NCI-H345 (cell line): ENCODE measurements at places on chromosomes 6 and 20.

- no peak for DNase-seq
Observed at GRCh38 chr20:7010527-7010926, 243.0 kb downstream of the BMP2 start.

- DNase-seq: no peak
Observed at GRCh38 chr6:17280552-17281090, 540 bp upstream of the RBM24 start.

- DNase-seq: no peak
Observed at GRCh38 chr6:151488226-151488625, 5.6 kb upstream of the CCDC170 start.

DNA sequence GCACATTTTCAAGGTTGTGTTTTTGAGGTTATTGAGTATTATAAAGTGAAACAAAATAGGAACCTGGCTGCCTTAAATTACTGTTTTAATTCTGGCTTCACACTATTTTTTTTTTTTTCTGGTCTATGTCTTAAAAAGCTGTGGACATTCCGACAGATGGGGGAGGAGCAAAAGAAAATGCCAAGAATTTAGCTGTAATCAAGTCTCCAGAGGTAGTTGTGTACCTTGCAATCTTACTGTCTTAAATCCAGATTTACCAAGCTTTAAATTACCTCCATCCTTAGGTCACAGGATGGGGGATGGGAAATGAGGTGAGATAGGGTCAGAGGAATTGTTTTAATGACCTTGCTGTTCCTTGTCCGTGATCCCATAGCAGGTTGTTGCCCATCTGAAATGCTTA lies 182.8 kb downstream of the UTRN start:
- no peak for DNase-seq

- no peak for DNase-seq
Observed at GRCh38 chr20:40336533-40336932, 352.5 kb downstream of the MAFB start.

DNA sequence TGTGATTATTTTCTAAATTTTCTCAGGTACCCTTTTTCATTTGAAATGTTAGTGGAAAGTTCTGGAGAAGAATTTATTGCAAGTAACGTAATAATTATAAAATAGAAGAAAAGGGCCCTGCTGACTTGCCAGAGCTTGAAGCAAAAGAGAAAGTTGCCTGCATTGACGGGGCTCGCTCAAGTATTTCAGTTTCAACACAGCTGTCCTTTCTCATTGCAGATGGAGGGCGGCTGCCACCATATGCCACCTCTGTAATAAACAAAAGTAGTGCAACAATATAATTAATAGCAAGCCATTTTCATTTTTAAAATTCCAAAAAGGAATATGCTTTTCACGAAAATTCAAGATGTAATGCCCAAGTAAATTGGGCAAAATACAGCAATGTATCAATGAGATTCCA lies 246.2 kb downstream of the PACRG start:
- DNase-seq: no peak

GRCh38 chr20:50318710-50319109 lies 128.1 kb downstream of the CEBPB start:
- no peak for DNase-seq

DNA sequence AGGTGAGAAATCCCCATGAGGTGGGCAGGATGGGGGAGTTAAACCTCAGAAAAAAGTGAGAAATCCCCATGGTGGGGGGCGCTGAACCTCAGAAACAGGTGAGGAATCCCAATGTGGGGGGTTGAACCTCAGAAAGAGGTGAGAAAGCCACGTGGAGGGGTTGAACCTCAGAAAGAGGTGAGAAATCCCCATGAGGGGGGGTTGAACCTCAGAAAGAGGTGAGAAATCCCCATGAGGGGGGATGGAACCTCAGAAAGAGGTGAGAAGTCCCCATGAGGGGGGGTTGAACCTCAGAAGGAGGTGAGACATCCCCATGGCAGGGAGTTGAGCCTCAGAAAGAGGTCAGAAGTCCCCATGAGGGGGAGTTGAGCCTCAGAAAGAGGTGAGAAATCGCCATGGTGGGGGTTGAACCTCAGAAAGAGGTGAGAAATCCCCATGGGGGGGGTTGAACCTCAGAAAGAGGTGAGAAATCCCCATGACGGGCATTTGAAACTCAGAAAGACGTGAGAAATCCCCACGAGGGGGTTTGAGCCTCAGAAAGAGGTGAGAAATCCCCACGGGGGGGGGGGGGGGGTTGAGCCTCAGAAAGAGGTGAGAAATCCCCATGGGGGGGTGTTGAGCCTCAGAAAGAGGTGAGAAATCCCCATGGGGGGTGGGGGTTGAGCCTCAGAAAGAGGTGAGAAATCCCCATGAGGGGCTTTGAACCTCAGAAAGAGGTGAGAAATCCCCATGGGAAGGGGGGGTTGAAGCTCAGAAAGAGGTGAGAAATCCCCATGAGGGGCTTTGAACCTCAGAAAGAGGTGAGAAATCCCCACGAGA lies 14.3 kb upstream of the GOPC start:
- no peak for DNase-seq

GRCh38 chr20:57897156-57897874 lies 187.5 kb upstream of the PMEPA1 start:
- no peak for DNase-seq

DNA sequence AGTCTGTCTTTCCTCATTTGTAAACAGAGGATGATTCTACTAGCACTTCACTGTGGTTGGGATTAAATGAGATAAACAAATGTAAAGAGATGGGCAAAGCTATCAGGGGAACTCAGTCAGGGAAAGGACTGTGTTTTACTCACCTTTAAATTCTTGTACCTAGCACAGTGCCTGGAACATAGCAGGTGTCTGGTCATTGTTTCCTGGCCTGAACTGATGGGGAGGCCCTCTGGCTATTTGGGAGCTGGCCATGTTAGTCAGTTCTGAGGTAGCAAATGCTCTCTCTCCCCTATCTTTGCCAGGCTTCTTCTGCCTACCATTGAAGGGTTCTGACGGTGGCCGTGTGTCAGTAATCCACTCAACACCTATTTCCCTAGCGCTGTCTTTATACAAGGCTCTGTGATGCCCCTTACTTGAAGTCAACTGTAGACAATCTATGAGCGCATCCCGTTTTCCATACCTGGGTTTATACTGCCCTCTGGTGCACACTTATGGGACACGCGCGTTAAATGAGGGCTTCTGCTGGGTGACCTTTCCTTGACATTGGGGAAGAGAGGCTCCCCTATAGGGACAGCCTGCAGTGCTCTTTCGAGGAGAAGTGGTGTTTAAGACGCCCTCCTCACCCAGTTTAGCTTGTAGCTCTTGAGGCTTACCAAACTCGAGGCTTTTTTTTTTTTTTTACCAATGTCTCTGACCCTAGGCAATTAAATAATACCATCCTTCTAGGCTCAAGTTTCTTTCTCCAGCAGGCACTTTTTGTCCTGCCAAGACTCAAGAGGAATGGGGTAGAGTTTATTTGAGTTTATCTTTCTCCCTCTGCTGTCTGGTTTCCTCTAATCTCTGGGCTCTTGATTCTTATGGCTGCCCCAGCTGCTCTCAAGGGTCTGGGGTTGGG lies 4.0 kb upstream of the SPATS1 start:
- DNase-seq: peak; percentile 64

DNA sequence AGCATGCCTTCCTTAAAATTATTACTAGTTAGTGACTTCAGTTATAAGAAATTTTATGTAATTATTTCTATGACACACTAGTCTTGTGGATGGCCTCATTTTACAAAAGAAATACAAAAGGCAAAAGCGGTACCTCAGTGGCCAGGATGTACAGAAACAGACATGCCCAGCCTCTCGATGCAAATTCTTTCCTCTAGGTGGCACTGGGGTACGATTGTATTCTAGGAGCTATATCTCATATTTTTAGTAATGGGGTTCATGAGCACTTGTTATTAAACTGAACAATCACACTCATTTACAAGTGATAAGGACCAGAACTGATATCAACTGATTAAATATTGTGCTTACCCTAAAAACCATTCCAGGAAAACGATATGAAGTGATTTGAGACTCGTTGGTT lies 59.8 kb downstream of the SOD2 start:
- no peak for DNase-seq

DNA sequence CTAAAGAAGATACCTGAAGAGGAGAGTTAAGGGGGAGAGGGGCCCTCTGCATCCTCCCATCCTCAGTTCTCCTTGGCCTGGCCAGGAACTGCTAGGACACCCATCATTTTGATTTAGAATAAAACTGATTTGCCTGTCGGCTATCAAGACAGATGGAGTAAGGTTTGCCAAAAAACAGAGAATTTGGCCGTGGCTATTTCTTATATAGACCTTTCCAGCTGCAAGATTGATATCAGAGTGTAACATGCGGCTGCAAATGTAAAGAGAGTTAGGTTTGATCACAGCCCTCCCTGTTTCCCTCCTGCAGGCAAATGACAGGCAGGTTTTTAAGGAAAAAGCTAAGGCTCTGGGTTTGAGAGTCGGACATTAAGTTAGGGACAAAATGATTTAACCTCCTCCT lies 226.6 kb upstream of the TAB2 start:
- no peak for DNase-seq

DNA sequence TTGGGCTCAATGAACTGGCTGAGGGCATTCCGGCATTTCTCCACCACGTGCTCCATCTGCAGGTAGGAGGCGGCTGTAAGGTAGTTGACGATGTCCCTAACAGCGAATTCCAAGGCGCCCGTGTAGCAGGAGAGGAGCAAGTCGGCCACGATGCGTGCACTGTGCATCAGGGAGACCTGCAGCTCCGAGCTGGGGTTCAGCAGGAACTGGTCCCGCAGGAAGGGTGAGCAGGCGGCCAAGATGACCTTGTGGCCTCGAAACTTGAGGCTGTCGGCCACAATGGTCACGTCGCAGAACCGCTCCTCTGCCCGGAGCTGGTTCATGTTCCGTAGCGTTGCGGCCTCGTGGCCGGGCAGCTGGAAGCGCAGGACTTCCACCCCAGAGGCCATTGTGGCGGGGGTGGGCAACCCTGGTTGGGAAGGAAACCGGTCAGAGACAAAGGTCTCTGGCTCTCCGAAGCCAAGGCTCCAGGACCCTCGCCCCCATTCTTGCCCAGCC lies 920 bp downstream of the ZBTB12 start:
- DNase-seq: no peak

- peak; percentile 78 for DNase-seq
Observed at GRCh38 chr6:3118353-3119039, at the start of gene BPHL. BPHL (plus strand) TSS chr6:3118711; CDS start chr6:3118741, 30 bp downstream.

GRCh38 chr6:109091314-109092024 lies 3.2 kb downstream of the SESN1 start:
- no peak for DNase-seq

- no peak for DNase-seq
Observed at GRCh38 chr6:12923644-12924235, 207.2 kb downstream of the PHACTR1 start.

DNA sequence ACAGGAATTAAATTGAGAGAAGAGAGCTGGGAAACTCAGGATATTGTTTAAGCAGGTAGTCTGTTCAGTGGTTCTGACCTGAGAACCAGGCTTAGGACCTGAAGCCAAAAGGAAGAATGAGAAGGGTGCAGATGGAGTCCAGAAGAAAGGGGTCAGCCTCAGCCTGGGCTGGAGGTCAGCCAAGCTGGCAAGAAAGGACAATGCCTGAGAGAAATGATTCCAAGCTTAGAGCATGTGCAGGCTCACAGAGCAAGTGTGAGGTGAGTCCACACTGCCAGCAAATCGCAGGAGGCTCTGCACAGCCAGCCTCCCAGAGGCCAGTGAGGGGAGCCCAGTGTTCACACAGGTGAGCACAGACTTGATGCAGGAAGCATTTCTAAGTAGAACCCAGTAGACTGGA lies 47.3 kb downstream of the DAAM2 start:
- no peak for DNase-seq

DNA sequence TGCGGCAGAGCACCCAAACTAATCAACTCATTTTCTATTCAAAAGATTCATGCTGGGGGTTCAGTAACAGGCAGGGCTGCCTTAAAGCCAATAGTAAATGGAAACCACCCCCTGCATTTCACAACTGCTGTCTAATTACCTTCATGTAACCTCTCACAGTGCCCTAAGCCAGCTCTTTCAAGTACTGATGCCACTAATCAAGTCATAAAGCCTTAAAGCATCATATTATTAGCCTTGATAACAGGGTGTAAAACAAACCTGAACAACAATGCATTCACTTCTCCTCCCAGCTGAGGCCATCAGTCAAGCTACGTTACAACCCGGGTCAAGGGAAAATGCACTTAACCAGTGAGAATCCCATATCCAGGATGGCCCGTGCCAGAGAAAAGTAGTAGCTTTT lies 33.0 kb downstream of the TRERF1 start:
- DNase-seq: no peak

DNA sequence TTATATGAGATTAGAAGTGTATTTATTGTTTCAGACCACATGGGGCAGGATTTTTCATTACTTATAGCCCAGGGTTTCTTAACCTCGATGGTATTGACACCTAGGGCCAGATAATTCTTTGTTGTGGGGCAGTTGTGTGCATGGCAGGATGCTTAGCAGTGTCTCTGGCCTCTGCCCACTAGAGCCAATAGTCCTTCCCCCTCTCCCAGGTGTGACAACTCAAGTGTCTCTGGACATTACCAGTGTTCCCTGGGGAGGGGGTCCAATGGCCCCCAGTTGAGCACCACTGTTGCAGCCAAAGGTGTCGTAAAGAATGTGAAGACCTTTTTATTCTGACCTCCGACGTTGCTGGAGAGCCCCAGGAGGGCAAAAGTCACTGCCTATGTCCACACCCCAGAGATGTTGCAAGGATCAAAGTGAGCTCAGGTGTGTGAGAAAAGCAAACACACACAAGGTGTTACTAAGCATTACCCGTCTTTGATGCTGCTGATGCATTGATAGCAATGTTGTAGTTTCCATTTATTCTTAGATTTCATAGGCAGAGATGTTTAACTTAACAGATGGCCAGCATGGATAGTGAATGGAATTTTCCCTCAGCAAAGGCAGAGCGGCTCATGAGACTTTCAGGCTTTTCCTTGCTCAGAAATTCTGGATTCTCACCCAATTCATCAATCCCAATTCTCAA lies 22.2 kb downstream of the BANF2 start:
- DNase-seq: no peak

DNA sequence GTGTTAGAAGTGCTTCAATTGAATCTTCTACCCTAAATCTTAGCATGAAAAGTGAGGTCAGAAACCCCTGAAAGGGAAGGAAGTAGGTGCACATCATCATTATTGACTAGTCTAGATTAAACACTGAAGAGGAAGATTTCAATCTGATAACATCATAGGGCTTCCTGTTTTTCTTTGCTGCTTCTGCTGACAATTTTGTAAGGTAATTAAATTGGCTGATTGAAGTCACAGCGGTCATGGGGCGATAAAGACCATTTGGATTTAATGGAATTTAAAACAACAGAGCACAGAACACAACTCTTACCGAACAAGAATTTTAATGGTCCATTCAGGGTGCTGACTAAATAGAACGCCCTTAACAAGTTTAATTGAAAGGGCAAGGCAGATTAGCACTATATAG lies 11.3 kb downstream of the GRIK2 start:
- no peak for DNase-seq

- DNase-seq: no peak
Observed at GRCh38 chr20:37918035-37918434, 15.1 kb downstream of the VSTM2L start.

- no peak for DNase-seq
Observed at GRCh38 chr20:60062431-60063047, 104.3 kb downstream of the CDH26 start.
